ENCODE measurements at places on chromosomes 7 and 10.

DNA sequence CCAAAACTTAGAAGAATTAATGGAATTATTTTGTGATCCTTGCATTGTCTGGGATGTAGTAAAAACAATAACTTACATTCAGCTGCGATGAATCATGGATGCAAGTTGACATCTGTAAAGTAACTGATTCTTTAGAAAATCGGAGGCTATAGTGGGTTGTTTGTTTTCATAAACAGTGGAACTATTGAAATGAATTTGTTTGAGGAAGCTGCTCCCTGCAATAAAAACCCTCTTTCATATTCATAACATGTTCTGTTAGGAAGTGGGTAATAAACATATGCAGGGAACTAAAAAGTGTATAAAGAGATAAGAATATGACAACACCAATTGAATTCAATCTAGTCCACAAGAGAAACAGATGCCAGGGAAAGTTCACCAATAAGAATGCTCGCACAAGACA lies 53.6 kb downstream of the AGMO start:
- no peak for DNase-seq

DNA sequence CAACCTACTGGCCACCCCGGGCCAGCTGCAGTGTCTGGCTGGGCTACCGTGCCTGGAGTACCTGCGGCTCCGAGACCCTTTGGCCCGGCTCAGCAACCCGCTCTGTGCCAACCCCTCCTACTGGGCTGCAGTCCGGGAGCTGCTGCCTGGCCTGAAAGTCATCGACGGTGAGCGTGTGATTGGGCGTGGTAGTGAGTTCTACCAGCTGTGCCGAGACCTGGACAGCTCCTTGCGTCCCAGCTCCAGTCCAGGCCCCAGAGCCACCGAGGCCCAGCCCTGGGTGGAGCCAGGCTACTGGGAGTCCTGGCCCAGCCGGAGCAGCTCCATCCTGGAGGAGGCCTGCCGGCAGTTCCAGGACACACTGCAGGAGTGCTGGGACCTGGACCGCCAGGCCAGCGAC lies 4.2 kb downstream of the RARRES2 start:
- no peak for DNase-seq

DNA sequence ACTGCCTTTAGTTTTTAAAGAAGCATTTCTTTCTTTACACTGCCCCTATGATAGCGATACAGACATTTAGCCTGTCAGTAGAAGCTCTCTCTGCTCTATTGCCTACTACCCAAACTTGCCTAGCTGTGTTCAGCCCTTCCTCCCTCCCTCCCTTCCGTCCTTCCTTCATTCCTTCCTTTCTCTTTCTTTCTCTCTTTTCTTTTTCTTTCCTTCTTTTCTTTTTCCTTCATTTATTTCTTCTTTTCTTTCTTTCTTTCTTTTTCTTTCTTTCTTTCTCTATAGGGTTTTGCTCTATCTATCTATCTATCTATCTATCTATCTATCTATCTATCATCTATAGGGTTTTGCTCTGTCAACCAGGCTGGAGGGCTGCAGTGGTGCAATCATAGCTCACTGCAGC lies 7.1 kb upstream of the ZNF212 start:
- DNase-seq = no peak

- DNase-seq = no peak
These were observed 9.5 kb downstream of the CISD1 start for GRCh38 chr10:58278274-58278961.

- no peak for DNase-seq
These were observed 23.3 kb downstream of the SEM1 start for GRCh38 chr7:96686305-96686704.

- DNase-seq = no peak
These were observed 34.8 kb upstream of the PURB start for GRCh38 chr7:44920119-44920518.

- no peak for DNase-seq
These were observed 93.8 kb upstream of the NOBOX start for GRCh38 chr7:144497282-144497681.

DNA sequence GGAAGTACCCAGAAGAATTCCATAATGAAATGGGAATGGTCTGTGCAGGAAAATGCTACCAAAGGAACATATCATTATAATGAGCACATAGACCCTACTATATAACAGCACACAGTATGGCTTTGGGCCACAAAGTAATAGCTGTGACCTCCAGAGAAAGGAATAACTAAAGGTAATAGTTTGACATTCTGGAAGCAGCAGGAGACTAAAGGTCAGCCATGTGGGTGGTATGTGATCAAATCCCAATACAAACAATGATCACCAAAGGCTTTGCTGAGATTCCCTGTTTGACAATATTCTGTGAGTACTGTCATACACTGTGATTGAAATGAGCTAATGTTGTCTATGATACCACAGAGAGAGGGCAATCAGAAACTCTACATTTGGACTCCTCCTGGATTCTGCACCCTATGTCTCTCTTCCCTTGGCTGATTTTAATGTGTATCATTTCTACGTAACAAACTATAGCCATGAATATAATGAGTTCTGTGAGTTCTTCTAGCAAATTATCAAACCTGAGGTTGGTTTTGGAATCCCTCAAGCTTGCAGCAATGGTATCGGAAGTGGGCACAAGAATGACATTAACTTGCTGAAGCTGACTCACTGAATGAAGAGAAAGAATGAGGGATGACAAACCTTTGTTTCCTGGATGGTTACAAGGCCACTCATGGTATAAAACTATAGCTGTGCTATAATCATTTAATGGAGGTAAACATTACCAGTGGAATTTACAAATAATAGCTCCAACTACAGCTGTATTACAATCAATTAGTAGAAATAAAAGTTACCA lies 99.6 kb downstream of the JMJD1C start:
- DNase-seq = no peak

GRCh38 chr10:6312636-6313035 lies 109.9 kb downstream of the PFKFB3 start:
- DNase-seq = no peak
